ENCODE measurements at places on chromosomes 16 and 17.

DNA sequence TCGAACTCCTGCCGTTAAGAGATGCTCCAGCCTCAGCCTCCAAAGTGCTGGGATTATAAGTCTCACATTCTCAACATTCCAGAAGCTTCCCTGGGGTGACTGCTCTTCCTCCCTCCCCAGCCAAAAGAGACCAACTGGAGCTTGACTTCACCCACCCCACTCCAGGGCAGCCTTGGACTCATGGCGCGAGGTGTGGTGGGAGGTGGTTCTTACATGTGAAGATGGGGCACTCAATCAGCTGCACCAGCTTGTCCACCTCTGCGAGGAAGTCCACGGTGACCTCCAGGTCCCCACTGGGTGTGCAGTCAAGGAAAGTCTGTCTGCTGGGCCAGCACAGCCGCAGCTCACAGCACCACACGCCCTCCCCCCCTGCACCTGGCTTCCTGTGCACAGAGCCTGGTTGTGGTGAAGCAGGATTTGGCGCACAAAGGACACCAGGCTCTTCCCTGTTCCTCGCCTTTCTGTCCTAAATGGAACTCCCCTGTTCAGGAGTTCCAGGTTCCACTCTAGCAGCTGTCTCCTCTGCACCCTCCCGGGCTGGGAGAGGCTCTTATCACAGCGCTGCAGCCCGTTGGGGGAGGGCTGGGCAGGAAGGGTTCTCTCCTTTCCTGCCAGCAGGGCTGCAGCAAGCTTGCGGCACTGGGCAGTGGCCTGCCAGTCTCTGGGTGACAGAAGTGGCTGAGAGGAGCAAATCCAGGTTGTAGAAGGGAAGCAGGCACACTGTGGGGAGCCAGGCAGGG lies 9.6 kb upstream of the MTSS2 start:
- no peak for DNase-seq

GRCh38 chr16:11260596-11260966 lies 4.6 kb upstream of the SOCS1 start:
- DNase-seq: no peak

GRCh38 chr16:24541233-24541933 lies 2.0 kb downstream of the RBBP6 start:
- no peak for DNase-seq

DNA sequence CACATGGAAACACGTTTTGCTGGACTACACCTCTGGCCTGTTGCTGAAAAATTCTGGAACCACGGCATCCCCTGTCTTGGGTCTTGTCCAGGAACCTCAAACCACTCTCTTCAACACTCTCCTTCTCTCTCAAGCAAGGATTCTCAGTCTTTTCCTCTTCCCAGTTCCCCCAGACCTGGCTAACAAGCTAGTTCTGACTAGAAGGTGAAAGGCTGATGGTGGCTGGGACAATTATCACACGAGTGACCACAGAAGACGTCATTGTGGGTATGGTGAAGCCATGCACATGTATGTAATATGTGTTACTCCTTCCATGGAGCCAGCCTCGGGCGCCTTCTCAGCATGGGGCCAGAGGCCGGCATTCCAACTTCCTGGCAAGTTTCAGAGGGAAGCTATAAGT lies 123.0 kb downstream of the CDYL2 start:
- DNase-seq: no peak

GRCh38 chr17:3921502-3922319 lies 5.4 kb upstream of the P2RX1 start:
- no peak for DNase-seq

GRCh38 chr17:44008205-44008909 lies 3.9 kb downstream of the NAGS start:
- no peak for DNase-seq

GRCh38 chr16:56842133-56842532 lies 22.9 kb upstream of the SLC12A3 start:
- DNase-seq: no peak

DNA sequence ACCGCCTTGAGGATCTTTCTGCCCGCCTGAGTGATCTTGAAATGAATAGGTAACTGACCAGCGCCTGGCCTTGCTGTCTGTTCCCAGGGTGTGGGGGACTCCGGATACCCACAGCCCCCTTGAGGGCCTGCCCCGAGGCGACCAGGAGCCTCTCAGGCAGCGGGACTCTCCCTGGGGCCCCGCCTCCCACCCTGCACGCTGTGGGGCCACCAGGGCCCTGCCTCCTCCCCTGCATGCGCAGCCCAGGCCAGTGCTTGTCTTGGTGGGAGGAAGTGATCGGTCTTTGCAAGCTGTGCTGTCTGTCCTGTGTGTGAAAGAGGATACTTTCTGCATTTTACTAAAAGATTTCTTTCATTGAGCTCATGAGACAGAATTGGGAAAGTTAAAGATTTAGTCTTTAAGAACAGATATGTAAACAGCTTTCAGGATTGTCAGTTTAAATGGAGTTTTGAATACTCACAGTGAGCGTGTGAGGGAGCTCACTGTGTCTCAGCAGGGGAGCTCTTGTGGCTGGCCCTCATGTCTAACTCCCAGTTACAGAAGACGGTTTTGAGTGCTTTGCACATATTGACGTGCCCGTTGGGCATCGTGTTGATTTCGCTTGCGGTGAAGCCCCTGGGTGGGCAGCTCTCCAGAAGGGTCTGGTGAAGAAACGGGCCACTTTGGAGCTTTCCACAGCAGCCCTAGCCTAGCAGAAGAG lies 36.1 kb upstream of the CAPN15 start:
- DNase-seq: no peak

GRCh38 chr17:61486135-61487120 lies 34.2 kb downstream of the TBX4 start:
- no peak for DNase-seq

- no peak for DNase-seq
Measured at GRCh38 chr17:16507918-16508533, 16.0 kb upstream of the LRRC75A start.

GRCh38 chr16:11611871-11612664 lies 25.3 kb upstream of the LITAF start:
- no peak for DNase-seq

DNA sequence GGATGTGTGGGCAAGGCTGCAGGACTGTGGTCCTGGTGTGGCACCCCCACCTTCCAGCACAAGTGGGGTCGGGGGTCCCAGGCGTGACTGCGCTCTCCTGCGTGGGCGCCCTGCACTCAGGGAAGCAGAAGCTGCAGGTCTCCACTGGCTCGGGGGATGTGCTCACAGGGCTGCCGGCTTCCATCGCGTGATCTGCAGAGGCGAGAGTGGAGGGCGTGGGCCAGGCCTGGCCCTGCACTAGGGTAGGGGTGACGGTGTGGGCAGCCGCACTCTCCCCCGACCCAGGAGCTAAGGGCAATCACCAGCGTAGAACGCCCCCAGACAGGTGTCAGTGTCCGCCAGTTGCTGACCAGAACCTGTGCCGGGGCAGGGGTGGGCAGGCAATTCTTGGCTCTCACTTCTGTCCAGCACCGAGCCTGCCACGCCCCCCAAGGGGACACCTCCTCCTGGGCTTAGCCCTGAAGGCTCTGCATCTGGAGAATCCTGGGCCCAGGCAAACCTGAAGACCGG lies 32.3 kb downstream of the TNFRSF13B start:
- DNase-seq: no peak

- no peak for DNase-seq
Measured at GRCh38 chr17:82615084-82616020, 32.9 kb downstream of the WDR45B start.

DNA sequence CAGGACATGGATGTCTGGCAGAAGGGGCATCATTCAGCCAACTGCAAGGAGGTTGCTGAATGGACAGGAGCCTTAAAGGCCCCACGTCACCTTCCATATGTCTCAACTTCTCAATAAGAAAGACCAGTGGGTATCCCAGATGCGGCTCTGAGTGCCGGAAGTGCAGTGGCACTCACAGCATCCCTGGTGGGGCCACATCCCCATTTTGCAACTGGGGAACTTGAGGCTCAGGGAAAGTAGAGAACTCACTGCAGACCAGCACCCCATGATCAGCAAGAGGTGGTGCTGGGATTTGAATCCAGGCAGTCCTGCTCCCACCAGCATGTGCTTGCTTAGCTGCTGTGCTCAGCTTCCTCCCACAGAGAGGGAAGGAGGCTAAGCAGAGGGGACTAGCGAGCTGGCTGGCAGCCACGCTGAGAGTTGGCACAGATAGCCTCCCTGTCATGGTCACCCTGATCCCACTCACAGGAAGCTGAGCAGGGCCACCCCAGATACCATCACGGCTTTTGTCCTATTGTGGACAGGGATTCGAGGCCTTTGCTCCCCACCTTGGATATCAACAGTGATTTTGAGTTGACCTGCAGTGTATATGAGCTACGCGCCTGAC lies 294.2 kb upstream of the FOXF1 start:
- no peak for DNase-seq

Data from progenitor cell of endocrine pancreas (in vitro differentiated cells).